ENCODE measurements at places on chromosomes 2 and 18.

DNA sequence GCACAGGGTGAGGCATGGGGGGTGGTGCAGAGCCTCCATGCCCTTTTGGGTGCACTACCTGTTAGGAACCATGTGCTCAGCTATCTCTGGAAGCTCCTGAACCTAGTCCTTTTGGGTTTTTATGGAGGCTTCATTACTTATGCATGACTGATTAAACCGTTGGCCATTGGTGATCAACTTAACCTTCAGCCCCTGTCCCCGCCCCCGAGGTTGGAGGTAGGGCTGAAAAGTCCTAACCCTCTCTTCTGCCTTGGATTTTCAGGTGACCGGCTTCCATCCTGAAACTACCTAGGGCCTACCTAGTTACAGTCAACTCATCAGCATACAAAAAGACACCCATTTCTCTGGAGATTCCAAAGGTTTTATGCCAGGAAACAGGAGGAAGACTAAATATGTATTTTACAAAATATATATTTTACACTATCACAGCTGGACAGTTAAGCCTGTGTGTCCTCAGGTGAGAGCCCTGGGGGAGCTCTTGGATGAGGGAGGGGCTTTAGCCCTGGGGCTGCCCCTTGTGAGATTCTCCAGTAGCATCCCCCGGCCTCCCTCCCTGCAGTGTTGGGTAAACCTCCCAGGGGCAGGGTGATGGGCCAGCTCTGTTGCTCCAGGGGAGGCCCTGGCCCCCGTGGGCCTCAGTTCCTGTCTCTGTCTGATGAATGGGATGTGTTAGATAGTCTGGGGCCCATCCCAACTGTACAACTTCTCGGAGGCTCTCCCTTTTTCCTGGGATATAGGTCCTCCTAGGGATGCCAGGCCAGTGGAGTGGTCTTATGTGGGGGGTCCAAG, 24.1 kb downstream of the GLI2 start:
- DNase-seq, result no peak

DNA sequence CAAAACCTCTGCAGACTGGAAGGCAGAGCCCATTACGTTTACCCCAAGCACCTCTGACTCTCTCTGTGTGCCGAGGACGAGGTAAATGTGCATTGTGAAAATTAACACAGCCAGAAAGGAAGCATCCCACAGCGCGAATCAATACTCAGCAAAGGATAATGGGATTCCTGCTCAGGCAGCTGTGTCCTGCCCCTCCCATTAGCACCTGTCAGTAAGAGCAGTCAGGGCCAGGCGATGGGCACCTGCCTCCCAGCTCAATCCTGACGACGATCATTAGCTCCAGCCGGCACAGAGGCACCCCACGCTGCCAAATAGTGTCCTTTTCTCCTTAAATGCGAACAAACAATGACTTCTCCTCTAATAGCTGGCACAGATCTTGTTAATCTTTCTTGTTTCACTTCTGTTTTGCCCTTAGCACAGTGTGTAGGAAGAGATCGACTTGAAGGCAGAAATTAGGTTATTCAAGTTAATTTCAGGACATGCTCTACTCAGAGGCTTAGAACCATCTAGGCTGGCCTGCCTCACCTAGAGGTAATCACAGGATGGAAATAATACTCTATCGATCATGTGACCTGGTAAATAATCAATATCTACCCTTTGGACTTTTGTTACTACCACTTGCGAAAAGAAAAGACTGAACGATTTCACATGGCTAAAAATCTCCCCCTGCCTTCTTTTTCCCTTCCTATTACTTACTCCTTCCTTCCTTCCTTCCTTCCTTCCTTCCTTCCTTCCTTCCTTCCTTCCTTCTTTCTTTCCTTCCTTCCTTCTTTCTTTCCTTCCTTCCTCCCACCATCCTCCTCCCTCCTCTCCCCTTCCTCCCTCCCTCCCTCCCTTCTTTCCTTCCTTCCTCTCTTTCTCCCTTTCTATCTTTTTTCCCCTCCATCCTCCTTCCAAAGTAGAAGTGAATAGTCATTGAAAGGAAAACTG, 487.9 kb upstream of the ID2 start:
- DNase-seq, result peak; percentile 15

DNA sequence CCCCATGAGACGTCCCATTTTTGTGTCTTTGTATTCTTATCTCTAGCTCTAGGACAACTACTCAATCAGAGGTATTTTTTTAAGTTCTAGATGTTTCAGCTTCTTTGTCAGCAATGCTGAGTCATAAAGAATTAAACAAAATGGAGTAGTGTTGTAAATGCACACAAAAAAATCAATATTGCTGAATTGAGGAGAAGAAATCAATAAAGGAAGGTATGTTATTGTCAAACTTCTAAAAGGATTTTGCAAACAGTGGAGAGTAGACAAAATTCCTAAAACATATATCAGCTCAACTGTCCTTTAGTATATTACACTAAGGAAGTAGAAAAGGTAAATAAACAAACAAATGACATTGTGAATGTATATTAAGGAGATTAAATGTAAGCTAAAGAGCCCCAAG, 726.1 kb upstream of the NRXN1 start:
- no peak for DNase-seq

- no peak for DNase-seq
Observed at GRCh38 chr2:202821206-202822160, 50.1 kb downstream of the ICA1L start.

GRCh38 chr2:113114224-113114945, 13.0 kb upstream of the IL1RN start:
- DNase-seq, result no peak

- DNase-seq, result no peak
Observed at GRCh38 chr2:144521686-144522085, 1.8 kb upstream of the ZEB2 start.

- DNase-seq, result no peak
Observed at GRCh38 chr18:61935362-61935761, 42.6 kb upstream of the RNF152 start.

- peak; percentile 26 for DNase-seq
Observed at GRCh38 chr2:150174056-150174805, 313.2 kb downstream of the RND3 start.

GRCh38 chr2:55888936-55889335, 34.6 kb downstream of the EFEMP1 start:
- no peak for DNase-seq

GRCh38 chr2:43105586-43106558, 120.5 kb downstream of the ZFP36L2 start:
- DNase-seq, result peak; percentile 45

- no peak for DNase-seq
Observed at GRCh38 chr18:23646282-23646681, 16.4 kb downstream of the ANKRD29 start.

DNA sequence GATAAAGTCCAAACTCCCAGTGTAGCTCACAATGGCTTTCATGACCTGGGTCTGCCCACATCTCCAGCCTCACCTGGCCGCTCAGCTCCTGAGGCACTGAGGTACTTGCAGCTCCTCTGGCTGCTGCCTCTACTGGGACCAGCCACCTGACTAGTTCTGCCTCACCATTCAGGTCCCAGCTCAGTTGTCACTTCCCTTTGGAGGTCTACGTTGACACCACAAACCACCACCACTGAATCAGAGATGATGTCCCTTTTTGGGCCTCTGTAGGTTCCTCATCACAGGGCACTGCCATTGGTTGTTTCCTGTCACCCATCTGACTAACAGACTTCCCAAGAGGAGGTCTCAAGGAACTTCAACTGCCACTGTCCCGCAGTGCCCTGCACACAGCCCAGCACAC, 21.2 kb downstream of the SPP2 start:
- DNase-seq, result no peak

DNA sequence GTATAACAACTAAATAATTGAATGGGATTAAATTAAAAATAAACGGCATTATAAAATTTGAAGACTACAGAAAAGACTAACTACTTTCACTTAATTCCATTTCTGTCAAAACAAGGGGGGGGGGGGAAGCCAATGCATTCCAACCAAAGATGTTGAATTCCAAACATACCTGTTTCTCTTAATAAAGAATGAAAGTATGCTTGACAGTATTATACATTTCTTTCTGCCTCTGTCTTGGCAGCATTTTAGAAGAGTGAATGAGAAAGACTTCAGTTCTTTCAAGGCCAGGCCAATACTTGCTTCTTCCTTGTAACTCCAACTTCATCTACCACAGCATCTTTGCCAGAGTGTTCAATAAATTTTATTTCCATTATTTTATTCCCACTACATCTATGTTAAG, 65.9 kb downstream of the PDE11A start:
- no peak for DNase-seq
